ENCODE measurements at places on chromosomes 11 and 22.

GRCh38 chr11:15276621-15277020 is 161.9 kb downstream of the INSC start:
- no peak for DNase-seq

DNA sequence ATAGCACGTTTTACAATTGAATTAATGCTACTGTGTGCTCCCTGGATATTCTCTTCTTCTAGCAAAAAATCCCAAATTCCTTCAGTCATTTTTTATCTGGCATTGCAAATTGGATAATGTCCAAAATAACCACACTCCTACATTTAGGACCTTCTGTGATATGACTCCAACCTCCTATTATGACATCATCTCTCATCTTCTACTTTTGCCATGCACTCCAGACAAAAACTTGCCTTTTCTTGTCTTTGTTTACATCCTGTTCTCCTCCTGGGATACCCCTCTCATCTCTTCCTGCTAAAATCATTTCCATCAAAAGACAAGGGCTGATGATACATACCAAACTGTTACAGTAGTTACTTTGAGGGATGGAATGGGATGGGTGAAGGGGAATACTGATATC is 20.6 kb upstream of the TMEM218 start:
- no peak for DNase-seq

DNA sequence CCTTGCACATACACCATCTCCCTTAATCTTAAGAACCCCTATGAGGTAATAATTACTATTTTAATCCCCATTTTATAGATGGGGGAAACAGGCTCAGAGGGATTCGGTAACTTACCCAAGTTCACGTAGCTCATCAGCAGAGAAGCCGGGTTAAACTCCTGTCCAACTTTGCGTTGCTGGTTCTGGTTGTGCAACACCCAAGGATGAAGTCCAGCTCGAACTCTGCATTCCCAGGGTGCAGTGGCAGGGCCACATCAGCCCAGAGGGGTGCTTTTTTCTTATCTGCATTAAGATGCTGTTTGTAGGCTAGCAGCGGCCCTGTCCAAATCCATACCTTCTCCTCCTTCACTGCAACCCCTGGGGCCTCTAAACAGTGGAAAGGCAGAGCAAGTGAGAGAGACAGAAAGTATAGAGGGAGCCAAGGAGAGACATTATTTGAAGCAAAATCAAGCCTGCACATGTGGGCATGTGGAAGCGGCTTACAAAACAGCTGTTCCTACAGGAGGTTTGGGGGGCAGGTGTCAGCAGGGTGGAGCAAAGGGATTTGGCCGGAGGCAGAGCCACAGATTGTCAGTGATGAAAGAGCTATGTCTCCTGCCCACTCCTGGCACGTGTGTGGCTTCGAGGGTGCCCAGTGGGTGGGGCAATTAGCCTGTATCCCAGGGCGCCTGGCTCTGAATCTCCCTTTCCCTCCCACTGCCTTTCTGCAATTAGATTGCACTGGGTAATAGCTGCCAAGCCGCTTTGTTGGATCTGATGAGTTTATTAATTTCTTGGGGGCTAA is 129.5 kb upstream of the TBCEL start:
- no peak for DNase-seq

- DNase-seq: no peak
These were observed 208.0 kb downstream of the C11orf91 start for GRCh38 chr11:33492596-33492995.

- no peak for DNase-seq
These were observed 269.9 kb downstream of the NTM start for GRCh38 chr11:131640320-131640719.

GRCh38 chr11:65452806-65453490 is 30.4 kb downstream of the NEAT1 start:
- DNase-seq: no peak

DNA sequence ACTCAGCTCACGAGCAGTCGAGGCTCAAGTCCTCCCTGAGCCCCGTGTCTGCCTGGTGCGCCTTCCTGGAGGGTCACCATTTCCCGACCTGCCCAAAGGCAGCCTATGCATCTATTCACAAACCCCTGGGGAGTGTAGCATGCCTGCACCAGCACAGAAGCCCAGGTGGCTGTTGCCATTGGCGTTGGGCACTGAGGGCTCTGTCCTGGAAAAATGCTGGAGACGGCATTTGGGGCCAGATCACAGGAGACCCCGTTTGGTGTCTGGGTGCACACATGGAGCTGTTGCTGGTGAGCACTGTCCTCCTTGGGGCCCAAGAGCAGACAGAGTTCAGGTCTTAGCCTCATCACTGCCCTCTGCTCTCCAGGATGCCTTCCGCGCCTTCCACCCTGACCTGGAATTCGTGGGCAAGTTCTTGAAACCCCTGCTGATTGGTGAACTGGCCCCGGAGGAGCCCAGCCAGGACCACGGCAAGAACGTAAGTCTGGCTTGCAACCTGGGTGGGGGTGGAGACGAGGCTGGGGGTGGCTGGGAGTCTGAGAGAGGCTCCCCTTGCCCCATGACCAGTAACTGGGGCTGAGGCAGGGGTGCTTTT is 9.4 kb downstream of the FADS2 start:
- DNase-seq: no peak

GRCh38 chr11:36306888-36307287 is 10.8 kb downstream of the PRR5L start:
- DNase-seq: peak; percentile 47

GRCh38 chr11:2041153-2041552 is 43.5 kb upstream of the H19 start:
- no peak for DNase-seq

GRCh38 chr11:36431429-36432092 is 78.5 kb downstream of the TRAF6 start:
- DNase-seq: peak; percentile 60

GRCh38 chr11:73415854-73416615 is 39.8 kb downstream of the RELT start:
- no peak for DNase-seq

DNA sequence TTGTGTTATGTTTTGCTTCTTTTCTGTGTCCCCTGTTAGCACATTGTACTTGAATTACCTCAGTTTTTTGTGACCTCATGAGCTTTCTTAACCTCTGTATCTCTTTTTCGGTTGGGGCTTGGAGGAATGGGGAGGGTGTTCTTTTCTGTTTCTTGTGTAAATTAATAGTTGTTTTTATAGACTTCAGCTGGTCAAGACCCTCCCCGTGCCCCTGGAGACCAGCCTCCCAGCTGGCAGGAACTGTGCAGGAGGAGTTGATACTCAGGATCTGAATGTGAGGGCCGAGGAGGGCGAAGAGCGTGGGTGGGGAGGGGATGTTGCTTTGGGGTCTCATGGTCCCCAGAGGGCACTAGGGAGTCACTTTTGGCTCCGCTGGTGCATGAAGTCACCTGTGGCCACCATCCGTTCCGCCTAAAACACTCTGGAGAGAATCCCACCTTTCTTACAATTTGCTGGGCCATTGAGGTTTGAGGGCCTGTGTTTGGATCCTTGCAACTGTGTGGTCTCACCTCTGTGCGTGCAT is 44.3 kb upstream of the NNMT start:
- no peak for DNase-seq

DNA sequence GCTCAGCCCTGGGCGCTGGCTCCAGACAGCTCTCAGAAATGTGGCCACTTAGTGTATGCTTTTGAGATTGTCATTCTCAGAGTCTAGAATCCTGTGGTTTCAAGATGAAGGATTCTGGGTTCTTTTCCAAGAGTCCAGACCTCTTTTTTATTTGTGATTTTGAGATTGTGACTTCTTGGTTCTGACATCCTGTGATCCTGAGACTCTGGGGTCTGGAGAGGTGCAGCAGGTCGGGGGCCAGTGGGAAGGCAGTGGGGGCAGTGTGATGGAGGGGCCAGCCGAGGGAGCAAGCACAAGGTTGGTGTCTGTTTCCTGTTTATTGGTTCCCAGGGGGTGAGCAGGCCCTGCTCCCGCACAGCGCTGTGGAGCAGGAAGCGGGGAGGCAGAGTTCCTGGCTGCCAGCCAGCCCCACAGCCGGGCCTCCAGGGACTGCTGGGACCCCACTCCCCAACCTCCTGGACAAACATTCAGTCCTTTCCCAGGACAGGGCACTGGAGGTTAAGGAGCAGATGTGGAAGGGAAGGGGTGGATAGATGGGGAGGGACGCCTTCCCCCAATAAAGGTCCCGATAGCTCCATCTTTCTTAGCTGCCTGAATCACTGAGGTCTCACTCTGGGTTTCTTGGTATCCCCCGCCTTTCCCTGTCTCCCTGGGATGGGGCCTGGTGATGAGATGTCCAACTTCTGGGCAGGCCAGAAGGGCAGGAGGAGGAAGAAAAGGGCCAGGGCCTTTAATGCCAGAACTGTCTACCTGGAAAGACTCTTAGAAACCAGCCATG is 13.7 kb downstream of the ARHGEF17 start:
- no peak for DNase-seq

- no peak for DNase-seq
These were observed 6.7 kb downstream of the NECTIN1 start for GRCh38 chr11:119722281-119722794.

DNA sequence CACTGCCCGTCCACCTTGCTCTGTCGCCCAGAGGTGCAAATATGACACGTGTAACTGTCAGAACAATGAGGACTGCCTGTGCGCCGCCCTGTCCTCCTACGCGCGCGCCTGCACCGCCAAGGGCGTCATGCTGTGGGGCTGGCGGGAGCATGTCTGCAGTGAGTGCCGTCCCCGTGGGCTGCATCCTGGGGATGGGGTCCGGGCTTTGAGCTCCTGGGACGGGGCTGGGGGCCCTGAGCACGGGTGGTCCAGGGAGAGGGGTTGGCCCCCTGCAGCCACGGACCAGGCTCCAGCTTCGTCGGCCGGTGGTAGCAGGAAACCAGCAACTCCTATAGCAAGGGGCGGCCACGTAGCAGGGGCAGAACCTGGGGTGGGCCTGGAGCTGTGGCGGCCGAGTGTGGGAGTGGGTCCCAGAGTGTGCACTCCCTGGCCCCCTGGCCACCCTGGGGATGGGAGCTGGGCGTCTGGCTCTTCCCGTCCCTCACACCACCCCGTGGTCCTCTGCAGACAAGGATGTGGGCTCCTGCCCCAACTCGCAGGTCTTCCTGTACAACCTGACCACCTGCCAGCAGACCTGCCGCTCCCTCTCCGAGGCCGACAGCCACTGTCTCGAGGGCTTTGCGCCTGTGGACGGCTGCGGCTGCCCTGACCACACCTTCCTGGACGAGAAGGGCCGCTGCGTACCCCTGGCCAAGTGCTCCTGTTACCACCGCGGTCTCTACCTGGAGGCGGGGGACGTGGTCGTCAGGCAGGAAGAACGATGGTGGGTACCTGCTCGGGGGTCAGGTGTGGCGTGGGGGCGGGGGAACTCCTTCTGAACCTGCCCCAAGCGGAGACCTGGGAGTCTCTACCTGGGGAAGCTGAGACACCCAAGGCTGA is 10.1 kb downstream of the MUC2 start:
- DNase-seq: no peak

GRCh38 chr22:45212306-45212709 is 28.4 kb downstream of the KIAA0930 start:
- DNase-seq: no peak

DNA sequence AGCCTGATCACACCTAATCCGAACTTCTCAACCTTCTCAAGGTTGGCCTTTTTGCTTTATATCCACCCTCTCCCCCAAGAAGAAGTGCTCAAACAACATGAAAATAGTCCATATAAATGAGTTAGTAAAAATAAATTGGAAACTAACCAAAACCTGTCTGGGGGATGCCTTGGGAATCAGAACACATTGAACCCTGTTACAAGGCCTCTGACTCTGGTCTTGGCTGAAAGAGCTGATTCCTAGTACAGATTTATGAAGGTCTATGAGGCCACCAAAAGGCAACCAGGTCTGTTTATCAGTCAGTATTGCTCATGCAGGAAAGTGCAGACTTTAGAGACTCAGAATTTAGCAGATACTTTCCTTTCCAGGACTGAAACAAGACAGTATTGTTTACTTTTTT is 49.7 kb downstream of the NRXN2 start:
- DNase-seq: no peak

DNA sequence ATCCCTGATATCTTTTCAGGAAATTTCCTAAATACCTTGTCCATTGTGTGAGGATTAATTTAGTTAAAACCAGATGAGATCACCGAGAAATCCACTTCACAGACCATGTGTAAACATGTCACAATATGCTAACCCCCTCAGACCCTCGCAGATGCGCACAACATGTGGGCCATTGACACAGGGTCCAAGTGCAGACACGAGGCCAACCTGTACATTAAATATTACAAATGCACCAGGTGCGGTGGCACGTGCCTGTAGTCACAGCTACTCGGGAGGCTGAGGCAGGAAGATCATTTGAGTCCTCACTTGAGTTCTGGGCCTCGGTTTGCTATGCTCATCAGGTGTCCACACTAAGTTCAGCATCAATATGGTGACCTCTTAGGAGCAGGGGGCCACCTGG is 9.9 kb upstream of the TMPRSS4 start:
- no peak for DNase-seq

DNA sequence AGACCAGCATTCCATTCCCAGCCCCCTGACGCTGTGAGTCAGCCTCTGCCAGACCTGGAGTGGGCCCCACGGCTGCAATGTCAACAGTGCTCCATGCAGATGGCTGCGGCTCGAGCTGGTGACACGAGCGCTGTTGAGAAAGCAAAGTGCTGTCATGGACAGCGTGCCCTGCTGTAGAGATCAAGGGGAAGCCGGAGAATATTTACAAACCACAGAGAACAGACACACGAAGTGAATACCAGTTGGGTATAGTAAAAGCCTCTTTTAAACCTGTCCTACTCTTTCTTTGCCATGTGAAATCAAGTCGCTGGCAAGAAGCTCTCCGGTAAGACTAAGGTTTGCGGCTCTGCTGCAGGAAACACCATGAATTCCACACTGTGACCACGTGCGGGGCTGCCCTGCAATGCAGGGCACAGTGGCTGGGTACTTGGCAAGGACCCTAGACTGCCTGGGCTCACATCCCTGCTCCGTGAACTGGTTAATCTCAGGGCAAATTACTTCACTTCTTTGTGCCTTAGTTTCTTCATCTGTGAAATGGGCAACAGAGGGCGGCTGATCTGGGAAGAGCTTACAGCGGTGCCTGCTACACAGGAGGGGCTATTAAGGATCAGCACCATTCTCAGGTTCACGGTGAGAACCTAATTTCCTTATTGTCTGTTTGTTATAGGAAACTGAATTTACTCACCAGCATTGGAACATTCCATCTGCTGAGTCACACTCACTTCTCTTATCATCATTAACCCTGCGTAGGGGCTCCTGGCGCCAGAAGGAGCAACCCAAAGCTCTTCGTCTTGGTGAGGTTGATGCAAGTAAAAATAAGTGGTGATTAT is 27.8 kb upstream of the ELFN2 start:
- DNase-seq: no peak

DNA sequence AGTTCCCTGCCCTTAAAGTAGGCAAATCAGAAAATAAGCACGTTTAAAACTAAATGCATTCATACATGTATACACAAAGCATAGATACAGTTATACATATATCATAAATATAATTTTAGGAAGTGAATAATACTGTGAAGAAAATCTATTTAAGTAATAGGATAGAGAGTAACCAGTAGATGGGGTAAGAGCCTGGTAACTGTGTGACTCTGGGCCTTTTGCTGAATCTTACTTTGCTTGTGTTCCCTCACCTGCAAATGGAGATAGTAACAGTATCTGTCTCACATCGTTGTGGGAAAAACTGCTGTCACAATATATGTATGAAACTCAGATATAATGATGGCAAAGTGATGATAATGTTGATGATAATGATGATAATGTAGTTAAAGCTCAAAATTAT is 29.9 kb downstream of the MS4A2 start:
- DNase-seq: no peak
